ENCODE measurements at places on chromosomes 12 and 14.

DNA sequence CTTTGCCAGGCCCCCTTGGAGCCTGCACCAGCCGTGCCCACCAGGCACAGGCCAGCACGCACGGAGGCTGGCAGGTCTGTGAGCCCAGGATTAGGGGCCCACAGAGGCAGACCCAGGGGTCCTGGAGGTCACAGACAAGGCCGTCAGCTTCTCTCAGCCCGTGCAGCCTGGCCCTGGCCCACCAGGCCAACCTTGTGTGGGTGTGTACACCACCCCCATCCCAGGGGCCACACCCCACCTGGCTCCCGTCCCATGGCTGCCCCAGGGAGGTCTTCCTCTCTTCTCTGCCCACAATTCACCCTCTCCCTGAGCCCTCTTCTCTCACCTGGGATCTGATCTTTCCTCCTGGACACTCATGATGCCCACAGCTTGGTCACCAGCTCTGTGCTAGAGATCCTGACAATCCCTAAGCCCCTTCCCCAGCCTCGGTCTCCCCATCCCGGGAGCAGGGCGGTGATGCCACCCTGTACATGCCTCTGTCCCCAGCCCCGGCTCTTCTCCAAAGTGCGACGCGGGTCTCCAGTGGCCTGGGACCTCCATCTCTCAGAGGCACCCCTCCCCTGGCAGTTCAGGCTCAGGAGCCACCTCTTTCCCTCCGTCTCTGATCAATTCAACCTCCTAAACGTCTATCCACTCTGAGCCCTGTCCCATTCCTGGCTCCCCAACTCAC lies 31.1 kb upstream of the GPR132 start:
- DNase-seq, result no peak

DNA sequence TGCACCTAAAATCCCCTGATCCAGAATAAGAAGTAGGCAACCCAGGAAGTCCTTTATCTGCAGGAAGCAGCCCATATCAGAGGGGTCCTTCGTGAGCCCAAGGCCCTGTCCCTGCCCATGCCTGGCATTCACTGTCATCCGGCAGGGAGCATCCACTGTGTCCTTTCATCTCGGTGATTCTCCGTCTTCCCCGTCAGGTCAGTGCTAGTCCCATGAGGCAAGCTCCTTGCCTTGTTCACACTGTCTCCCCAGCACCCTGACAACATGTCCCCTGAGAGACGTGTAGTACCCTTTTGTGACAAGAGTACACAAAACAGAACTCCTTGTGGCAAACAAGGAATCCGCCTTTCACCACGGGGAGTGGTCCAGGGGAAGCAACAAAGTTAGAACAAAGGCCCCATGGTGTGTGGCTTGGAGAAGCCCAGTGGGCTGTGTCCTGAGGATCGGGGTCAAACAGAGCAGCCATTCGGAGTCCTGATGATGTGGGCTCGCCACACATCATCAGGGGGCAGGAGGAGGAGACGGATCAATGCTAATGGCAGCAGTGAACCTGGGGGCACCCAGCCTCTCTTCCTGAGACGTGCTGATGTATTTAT lies 112.1 kb downstream of the DICER1 start:
- no peak for DNase-seq

GRCh38 chr14:89166633-89167032 lies 250.4 kb downstream of the FOXN3 start:
- DNase-seq, result no peak

GRCh38 chr14:106308839-106309389 lies 782.5 kb downstream of the TMEM121 start:
- DNase-seq, result peak; percentile 82

DNA sequence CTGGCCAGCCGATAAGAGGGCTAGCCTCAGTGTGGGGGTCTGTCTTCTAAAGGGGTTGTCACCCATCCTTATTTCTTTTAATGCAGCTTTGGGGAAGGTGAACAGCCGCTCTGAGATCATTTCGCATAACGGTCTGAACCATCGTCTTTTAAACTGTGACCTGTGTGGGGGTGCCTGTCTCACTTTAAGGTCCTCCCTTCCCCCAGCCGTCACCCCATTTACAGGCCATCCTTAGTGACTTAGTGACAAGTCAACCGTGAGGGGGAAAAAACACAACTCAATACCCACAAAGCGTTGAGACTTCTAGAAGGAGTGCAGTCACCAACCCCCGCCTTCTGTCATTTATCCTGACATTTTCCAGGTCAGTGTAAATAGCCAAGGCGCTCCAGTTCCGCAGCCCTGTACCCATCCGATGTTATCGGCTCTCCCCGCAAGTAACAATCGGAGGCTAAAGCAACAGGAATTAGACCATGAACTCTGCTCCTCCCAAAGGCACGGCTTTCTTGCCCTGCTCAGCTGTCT lies 505 bp upstream of the DENND5B start:
- peak; percentile 53 for DNase-seq

- no peak for DNase-seq
Observed at GRCh38 chr12:52524241-52524897, 4.2 kb upstream of the KRT5 start.

GRCh38 chr14:77041881-77042545 lies 13.5 kb upstream of the IRF2BPL start:
- peak; percentile 69 for DNase-seq

DNA sequence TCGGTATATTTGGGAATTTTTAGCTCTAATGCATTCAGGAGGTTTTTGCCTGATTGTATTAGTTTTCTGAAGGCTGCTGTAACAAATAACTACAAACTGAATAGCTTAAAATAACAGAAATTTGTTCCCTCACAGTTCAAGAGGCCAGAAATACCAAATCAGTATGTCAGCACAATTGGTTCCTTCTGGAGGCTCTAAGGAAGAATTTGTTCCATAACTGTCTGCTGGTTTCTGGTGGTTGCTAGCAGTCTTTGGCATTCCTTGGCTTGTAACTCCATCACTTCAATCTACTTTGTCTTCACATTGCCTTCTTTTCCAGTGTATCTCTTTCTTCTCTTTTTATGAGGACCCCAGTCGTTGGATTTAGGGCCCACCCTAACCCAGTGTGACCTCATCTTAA lies 21.3 kb downstream of the TMTC3 start:
- DNase-seq, result no peak

DNA sequence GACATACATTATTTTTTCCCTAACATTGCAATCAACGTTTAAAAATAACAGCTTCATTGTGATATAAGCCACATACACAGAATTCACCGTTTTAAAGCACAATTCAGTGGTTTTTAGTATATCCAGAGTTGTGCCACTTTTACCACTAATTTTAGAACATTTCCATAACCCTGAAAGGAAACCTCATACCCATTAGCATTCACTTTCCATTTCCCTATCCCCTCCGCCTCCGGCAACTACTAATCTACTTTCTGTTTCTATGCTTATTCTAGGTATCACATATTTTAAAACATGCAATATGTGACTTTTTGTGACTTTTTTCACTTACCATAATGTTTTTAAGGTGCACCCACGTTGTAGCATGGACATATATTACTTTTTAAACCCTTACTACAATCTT lies 55.6 kb upstream of the ISM2 start:
- no peak for DNase-seq

GRCh38 chr14:26380637-26381036 lies 217.2 kb downstream of the NOVA1 start:
- DNase-seq, result no peak

DNA sequence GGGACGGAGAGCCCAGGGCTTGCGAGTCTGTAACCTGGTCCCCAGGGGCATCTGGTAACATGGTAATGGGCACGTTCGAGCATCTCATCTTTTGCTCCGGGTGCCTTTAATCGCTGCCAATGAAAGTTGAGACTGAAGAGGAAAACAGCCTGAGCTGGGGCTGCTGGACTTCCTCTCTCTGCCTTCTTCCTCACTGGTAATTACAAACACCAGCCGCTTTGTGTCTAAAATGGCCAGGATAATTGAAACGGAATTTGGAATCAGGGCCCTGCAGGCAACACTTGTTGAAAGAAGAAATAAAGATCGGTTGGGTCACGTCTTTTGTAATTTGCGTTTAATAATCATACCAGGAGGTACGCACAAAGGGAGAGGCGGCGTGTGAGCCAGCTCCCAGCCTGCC lies 51.5 kb upstream of the GPATCH2L start:
- DNase-seq, result no peak

DNA sequence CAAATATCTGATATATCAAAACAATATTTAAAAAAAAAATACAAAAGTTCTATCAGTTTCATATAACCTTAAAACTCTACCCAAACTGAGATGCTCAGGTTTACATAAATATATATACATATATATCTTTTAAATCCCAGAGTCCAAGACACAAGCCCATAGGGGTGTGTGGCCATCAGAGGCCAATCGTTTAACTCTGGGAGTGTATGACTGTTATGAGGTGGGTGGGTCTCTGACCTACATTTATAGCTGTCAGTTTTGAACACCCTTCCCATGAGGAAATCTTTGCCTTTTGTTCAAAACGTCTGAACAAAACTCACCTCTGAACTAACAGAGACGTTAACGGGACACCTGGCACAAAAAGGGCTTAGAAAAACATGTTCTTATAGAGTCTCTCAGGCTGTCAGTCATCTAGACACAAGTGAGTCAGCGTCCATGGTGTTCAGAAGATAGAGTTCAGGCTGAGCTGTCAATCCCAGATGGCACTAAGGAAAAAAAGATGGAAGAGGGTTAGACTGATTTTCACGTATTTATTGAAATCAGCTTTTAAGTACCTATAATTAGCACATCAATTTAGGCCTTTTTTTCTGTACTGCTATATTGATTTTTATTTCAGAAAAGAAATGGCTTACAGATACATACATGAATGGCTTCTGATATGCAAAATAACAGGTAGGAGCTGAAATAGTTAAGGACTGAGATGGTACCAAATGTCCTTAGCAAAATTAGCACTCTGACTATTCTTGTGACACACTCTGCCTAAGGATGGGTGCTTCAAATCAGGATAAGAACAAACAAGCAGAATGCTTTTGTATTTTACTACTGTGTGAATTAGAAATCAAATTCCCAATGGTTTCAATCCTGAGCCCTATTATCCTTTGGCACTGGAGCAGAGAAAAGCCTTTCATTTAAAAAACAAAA lies 29.2 kb downstream of the HIGD1C start:
- no peak for DNase-seq

DNA sequence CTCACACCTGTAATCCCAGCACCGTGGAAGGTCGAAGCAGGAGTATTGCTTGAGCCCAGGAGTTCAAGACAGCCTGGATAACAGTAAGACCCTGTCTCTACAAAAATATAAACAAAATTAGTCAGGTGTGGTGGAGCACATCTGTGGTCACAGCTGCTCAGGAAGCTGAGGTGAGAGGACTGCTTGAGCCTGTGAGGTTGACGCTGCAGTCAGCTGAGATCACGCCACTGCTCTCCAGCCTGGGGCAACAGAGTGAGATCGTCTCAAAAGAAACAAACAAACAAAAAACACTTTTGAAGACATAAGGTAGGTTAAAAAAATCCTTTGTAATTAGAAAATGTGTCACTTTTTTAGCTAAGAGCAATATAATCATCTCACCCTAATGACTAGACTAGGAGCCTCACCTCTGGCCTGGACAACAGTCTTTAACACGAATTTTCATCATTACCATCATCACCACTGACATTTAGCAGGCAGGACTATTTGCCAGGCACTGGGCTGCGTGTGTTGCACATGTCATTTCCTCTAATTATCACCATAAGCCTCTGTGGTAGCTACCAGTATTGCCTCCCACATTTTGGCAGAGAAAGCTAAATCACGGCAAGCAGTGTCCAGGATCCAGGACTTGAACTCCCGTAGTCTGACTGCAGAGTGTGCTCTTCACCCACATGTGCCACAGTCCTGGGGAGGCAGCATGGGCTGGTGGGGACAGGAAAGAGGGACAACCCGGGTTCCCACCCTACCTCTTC lies 4.6 kb upstream of the SYCP3 start:
- DNase-seq, result no peak

DNA sequence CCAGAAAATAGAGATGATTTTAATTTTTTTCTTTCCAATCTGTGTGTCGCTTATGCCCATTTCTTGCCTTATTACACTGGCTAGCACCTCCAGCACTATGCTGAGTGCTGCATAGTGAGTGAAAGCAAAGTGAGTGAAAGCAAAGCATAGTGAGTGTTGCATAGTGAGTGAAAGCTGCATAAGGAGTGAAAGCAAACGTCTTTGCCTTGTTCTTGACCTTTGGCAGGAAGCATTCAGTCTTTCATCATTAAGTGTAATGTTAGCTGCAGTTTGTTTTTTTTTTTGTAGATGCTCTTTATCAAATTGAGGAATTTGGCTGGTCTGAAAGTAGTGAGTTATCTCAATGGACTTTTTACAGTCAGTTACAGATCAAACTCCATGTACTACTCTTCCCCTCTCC lies 6.9 kb upstream of the CORO1C start:
- no peak for DNase-seq

All from hematopoietic multipotent progenitor cell treated with erythropoietin and hydrocortisone succinate and interleukin-3 and kit ligand, for 6 days (in vitro differentiated cells).